KG1 (cell line): ENCODE measurements at places on chromosomes 16 and 17.

- DNase-seq, result no peak
These were observed 4.8 kb downstream of the SREBF1 start for GRCh38 chr17:17832032-17832363.

DNA sequence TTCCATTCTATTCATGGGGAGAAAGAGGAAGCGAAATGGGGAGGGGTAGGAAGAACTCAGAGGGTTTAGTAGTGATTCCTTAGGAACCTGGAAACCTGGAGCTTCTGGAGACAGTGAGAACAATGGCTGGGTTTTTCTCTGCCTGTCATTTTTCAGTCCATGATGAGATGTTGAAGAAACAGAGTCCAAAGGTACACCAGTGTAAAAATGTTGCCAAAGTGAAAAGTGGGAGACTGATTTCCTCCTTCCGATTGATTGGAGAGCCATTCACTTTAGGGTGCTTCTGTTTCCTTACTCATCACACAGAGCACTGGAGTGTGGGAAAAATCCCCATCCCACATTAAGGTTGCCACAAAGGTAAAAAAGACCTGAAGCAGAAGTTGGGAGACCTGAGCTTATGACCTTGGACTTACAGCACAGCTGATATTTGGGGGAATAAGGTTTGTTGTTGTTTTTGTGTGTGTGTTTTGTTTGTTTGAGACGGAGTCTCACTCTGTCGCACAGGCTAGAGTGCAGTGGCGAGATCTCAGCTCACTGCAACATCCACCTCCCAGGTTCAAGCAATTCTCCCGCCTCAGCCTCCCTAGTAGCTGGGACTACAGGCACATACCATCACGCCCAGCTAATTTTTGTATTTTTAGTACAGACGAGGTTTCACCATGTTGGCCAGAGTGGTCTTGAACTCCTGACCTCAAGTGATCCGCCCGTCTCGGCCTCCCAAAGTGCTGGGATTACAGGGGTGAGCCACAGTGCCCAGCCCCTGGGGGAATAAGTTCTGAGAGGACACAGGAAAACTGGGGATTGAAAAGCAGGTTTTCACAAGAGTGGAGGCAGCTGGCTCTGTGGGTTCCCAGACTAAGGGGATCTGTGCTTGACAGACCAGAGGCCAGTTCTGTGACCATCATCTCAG lies 1.4 kb upstream of the DHX8 start:
- DNase-seq, result no peak

DNA sequence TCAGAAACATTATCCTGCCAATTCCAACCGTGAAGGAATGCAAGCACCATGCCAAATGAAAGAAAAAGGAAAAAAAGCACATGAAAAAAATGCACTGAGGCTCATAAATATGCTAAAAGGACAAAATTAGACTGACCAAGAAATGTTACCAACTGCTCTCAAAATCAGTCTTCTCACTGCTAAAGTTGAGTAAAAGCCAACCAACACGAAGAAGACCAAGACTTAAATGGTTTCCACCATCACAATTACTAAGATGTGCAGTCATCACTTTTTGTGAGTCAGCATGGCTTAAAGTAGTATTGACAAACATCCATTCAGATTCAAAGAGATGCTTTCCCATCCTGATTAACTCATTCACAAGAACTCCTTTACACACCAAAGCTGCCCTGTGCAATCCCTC lies 16.4 kb downstream of the CDYL2 start:
- no peak for DNase-seq

DNA sequence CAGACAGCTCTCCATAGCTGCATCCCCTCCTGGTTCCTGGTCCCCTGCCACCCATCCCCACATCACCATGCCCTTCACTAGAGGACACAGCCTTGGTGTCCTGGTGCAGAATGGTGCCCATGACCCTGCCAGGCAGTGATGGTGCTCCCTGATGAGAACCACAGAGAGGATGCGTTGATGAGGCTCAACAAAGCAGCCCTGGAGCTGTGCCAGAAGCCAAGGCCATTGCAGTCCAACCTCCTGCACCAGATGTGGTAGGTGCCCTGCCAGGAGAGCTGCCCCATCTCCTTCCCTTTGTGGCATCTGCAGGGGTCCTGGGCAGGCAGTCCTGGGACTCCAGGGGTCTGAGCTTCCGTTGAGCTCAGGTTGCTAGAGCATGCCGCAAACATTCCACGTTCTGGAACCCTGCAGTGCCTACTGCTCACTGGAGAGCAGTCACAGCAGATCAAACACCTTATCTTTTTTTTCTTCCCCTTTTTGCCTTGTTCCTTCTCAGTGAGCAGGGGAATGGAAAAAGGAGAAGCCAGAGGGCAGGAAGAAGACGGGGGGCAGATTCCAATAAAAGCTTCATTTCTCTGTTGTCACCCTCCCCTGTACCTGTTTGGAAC lies 5.3 kb upstream of the EPN3 start:
- DNase-seq, result no peak

GRCh38 chr17:81885869-81886548 lies 5.4 kb downstream of the ALYREF start:
- DNase-seq, result no peak

- DNase-seq, result no peak
These were observed 897 bp upstream of the CYGB start for GRCh38 chr17:76538281-76538931.

- DNase-seq, result no peak
These were observed 51.3 kb downstream of the HS3ST3B1 start for GRCh38 chr17:14352136-14352535.

DNA sequence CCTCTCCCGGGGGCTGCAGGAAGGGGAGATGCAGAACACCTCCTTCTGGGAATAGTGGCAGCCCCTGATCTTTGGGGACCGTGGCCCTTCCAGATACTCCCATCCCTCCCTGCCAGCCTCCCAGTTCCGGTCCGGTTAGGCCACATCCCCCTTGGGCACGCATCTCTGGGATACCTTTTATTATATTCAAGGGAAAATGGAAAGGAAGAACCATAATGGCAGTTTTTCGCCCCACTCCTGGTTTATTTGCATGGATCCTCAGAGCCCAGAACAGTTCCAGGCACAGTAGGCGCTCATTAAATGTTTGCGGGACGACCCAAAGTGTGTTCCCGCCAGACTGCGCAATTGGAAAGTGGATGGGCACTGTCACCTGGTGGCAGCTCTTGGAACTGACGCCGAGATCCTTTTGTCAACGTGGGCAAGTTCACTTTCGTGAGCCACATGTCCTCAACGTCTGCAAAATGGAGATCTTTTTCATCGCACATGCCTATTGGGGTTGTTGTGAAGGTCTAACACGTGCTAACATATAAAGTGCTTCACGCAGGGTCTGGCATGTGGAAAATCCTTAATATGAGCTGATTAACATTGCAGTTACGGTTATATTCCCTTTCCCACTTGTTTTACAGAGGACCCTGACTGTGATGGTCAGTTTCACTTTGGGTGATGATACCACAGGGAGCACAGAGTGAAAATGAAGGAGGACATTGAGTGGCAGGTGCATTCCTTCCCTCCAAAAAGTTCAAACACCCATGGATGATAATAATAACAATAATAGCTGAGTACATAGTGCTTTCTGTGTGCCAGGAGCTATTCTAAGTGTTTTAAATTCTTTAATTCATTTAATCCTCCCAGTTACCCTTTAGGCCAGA lies 1.7 kb upstream of the GPRC5B start:
- DNase-seq, result peak; percentile 64

- no peak for DNase-seq
These were observed 739.9 kb upstream of the SOX9 start for GRCh38 chr17:71380936-71381335.

DNA sequence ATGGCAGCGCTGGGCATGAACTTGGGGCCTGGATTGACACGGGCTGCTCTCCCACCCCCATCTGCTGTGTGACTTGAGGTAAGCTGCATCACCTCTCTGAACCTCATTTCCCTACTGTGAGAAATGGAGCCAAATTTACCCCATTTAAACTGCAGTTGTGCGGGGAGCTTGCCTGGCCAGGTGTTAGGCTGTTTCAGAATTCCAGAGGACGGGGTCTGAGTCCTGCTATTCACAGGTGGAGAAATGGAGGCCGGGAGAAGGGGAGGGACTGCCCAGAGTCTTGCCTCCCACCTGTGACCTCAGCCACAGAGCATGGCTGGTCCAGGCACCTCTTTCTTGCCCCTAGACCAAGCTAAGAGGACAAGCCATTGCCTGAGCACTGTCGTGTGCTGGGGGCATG lies 12.8 kb downstream of the KCNJ12 start:
- DNase-seq, result no peak

DNA sequence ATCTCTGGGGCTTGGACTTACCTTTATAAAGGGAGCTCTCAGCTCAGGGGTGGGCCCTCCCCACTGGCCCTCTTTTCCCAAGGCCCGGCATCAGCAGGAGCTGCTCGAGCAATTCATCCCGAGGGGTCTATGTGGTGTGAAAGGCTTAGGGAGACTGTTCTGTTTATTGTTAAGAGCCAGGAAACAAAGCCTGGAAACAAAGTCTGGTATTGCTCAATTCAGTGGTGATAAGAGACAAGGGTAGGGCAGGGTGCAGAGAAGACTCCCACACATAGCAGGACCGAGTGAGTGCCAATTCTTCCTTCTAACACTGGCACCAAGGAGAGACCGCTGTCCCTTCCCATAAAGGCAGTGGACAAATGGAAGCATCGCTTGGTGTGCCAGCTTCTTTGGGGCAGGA lies 750.7 kb downstream of the KCNJ18 start:
- DNase-seq, result no peak

GRCh38 chr17:6474906-6475305 lies 30.7 kb downstream of the PIMREG start:
- DNase-seq, result no peak

DNA sequence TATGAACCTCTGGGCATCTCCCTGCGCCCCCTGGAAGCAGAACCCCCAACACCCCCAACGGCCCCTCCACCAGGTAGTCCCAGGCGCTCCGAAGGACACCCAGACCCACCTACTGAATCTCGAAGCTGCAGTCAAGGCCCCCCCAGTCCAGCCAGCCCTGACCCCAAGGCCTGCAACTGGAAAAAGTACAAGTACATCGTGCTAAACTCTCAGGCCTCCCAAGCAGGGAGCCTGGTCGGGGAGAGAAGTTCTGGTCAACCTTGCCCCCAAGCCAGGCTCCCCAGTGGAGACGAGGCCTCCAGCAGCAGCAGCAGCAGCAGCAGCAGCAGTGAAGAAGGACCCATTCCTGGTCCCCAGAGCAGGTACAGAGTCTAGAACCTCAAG lies 1.5 kb downstream of the BCL6B start:
- DNase-seq, result no peak

GRCh38 chr17:14015271-14015670 lies 54.0 kb upstream of the COX10 start:
- no peak for DNase-seq

DNA sequence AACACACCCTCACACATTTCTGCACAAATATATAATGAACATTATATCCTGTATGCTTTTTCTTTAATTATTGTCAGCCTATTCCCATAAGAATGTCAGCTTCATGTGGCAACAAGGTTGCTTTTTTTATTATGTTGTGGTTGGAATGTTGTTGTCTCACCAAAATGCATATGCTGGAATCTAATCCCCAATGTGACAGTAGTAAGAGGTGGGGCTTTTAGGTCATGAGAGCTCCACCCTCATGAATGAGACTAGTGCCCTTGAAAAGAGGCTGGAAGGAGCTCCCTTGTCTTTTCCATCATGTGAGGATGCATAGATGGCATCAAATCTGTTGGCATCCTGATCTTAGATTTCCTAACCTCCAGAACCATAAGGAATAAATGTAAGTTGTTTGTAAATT lies 131.3 kb upstream of the IRX6 start:
- no peak for DNase-seq

- no peak for DNase-seq
These were observed 91.3 kb downstream of the TBC1D16 start for GRCh38 chr17:79944251-79944812.

DNA sequence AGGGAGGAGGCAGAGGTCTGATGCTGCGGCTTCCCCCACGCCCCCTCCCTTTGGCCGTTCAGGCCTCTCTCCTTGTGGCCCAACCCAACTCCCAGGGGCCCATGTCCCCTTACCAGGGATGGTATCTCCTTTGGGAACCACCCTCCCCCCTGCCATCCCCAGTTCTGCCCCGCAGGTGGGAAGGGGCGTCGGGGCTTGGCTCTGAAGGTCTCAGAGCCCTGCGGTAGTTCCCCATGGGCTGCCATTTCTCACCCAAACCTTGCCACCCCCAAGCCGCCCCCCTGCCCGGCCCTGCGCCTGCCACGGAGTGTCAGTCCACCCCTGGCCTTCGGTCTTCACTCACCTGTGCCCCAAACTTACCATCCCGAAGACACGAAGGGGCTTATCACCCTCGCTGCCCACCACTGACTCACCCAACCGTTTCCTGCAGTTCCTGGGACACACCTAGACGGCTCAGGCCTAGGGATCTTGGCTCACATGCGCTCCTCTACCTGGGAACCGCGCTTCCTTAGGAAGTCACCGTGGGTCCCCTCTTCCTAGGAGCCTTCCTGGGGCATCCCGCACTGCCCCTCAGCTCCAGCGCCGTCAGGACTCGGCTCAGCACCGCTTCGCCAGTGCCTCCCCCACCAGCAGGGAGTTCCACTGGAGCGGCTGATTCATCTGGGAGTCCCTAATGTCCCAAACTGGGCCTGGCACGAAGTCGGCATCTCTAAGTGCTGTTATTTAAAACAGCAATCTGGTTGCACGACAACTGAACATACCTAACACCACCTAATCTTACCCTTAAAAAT lies 1.1 kb upstream of the DOC2A start:
- no peak for DNase-seq

- no peak for DNase-seq
These were observed 427.1 kb downstream of the ZFHX3 start for GRCh38 chr16:72620853-72621252.

GRCh38 chr16:5064915-5065314 lies 841 bp downstream of the C16orf89 start:
- no peak for DNase-seq

- no peak for DNase-seq
These were observed 66.6 kb upstream of the LHX1 start for GRCh38 chr17:36870720-36870999.

DNA sequence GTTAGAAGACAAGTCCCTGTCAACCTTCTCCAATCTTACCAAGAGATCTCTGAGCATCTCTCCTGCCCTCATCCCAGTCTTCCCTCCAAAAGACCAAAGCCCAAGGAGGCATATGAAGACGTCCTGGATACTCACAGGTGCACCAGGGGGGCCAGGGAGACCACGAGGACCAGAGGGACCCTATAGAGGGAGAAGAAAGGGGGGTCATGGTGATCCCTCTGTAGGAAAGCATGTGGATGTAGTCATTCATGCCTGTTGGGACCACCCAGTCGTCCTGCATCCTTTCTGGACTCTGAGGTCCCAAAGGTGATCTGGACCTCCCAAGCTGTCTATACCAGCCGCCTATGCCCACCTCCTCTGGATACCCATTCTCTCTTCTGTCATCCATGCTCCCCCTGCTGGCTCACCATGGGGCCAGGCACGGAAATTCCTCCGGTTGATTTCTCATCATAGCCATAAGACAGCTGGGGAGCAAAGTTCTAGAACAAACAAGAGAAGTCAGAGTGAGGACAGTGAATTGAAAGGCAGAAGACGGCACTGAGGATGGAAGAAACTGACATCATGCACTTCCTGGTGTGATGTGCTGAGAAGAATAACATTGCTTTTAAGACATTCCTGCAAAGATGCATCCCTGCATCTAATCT lies 3.3 kb downstream of the COL1A1 start:
- DNase-seq, result peak; percentile 24

GRCh38 chr16:86512301-86512859 lies 2.1 kb downstream of the FOXF1 start:
- DNase-seq, result no peak

GRCh38 chr16:10206215-10206614 lies 24.0 kb upstream of the GRIN2A start:
- DNase-seq, result no peak

- no peak for DNase-seq
These were observed 73.4 kb upstream of the GSG1L start for GRCh38 chr16:28136751-28137434.

GRCh38 chr17:7982666-7983065 lies 19.7 kb upstream of the GUCY2D start:
- no peak for DNase-seq

- DNase-seq, result no peak
These were observed 32.9 kb upstream of the FBXO47 start for GRCh38 chr17:39000021-39000601.
